ENCODE measurements at places on chromosomes 6 and 20.

DNA sequence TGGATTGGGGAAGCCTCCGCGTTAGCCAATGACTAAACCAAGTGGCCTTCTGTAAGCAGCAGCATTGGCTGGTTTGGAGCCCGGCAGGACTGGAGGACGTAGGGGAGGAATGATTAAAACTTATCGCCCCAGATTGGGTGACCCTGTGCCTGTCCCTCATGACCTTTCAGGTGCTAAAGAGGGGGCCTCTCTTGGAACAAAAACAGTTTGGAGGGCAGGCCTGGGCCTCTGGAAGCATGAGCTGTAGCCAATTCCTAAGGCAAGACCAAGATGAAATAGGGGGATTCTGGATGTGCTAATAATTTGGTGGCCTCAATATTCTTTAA lies 1.4 kb downstream of the GMPR start:
- DNase-seq = no peak

DNA sequence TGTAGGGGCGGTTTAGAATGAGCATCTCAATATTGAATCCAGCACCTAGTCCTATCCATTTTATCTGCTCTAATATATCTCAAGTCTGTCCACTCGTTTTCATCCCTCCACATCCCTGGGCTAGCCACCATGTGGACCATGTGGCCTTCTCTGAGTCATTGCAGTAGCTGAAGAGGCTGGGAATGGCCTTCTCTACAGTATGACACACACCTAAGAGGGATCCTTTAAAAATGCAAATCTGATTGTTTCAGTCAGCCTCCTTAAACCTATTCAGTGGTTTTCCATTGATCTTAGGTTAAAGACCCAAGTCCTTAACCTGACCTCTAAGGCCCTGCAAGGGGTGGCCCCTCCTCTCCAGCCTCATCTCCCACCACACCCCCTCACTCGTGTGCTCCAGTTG lies 9.4 kb downstream of the RING1 start:
- no peak for DNase-seq

- no peak for DNase-seq
These were observed 42.7 kb downstream of the MAFB start for GRCh38 chr20:40646361-40646760.

DNA sequence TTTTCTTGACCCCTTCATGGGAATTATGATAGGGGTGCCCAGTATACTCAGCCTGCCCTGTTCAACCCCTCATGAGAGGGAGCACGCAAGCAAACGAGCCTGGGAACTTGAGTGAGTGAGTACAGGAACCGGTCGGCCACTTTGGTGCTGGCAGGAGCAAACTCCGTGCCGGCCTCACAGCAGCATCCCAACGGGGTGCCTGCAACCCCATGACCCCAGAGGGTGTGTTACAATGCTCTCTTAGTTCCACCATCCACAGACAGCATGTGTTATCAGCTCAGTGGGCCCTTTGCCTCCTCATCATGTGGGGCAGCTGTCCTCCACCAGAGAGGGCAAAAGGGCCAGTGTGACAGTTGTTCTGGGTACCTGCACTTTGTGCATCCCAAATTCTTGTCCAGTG lies 289.8 kb downstream of the FRK start:
- no peak for DNase-seq

DNA sequence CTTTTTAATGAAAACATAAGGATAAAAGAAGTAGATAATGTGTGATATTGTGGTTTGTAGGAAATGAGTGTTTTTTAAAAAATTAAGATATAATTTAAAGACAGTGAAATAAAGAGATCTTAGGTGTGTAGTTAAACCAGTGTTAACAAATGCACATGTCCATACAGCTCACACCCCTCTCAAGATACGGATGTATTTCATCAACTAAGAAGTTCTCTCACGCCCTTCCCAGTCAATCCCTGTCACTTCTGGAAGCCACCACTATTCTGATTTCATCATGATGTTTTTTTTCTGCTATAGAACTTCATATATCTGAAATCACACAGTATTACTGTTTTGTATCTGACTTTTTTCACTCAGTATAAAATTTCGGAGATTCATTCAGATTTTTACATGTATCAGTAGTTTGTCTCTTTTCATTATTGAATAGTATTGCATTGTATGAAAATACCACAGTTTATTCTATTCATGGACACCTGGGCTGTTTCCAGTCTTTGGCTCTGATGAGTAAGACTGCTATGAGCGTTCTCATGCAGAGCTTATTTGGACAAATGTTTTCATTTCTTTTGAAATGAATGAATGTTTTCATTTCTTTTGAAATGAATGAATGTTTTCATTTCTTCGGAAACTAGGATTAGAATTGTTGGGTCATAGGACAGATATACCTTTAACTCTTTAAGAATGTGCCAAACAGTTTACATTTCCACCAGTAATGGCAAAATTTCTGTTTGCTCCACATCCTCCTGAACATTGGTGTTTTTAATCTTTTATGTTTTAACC lies 49.7 kb upstream of the ELOVL5 start:
- DNase-seq = no peak

GRCh38 chr20:46683939-46684750 lies 5.1 kb downstream of the TP53RK start:
- DNase-seq = no peak

GRCh38 chr6:119276211-119276610 lies 73.3 kb downstream of the MAN1A1 start:
- DNase-seq = no peak

DNA sequence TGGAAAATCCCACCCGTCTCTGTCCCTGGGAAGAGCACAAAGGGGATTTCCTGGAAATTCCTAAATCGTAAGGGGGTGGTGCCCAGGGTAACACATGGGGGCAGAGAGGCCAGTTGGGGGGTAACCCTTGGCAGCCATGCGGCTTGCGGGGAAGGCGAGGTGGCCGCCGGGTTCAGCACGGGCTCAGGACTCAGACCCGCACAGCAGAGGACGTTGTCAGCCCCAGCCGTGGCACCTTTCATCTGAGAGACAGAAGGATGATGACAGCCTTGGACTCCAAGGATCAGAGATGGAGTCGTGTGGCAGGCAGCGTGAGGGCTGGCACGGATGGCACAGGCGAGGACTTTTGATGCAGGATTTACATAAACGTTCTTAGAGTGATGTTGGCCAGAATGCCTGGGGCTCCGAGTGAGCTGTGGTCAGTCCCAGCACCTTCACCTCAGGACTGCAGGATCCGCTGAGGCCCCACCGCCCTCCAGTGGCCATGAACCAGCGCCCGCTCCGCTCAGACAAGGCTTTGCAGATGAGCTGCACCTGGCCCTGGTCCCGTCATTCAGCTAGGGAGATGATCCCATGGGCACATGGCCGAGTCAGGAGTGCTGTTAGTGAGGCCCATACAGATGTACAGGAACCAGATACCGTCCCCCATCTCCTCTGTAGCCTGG lies 190.3 kb downstream of the TAF4 start:
- DNase-seq = no peak

DNA sequence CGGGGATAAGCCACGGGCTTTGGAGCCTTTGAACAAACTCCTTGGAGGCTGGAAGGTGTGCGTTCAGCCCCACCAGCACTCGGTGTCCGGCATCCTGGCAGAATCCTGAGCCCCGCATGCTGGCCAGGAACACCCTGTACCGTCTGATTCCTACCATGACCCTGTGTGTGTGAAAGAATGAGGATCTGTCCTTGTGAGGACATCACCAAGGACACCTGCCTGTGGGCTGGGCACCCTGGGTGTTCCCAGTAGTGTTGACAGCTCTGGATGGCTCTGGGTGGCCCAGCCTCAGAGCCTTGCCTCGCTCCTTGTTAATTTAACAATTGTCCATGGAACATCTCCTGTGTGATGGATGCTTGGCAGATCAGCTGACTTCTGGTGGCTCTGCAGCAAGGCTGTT lies 234.3 kb downstream of the QKI start:
- no peak for DNase-seq

DNA sequence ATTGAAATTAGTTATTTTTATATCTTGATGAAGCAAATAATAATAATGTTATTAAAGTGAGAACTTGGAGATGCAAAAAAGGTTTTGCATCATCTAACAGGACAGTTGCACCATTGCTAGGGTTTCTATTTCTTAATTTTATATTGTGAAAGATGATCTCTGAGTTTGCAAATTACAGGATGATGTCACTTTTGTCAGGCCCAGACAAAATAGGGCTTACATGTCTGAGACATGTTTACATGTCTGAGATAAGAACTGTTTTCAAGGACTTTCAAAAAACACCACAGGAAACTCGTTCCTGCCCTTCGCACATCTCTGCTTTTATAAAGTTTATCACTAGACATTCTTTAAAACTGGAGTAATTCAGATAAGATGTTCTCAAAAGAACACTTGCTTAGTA lies 1075.8 kb upstream of the MANEA start:
- no peak for DNase-seq

DNA sequence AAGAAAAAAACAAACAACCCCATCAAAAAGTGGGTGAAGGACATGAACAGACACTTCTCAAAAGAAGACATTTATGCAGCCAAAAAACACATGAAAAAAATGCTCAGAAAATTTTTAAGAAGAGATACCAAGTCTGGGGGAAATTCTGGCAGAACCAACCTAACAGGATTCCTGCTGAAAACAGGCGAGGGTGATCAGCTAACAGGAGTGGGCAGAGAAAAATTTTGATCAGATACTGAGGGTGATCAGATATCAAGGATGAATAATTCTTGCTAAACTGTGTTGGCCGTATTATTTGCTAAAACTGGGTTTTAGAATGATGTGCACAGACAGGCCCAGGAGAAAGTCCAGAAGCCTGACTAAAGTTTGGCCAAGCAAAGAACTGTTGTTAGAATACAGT lies 557.3 kb downstream of the CD109 start:
- no peak for DNase-seq

- no peak for DNase-seq
These were observed 58.3 kb downstream of the COL12A1 start for GRCh38 chr6:75147512-75147911.

DNA sequence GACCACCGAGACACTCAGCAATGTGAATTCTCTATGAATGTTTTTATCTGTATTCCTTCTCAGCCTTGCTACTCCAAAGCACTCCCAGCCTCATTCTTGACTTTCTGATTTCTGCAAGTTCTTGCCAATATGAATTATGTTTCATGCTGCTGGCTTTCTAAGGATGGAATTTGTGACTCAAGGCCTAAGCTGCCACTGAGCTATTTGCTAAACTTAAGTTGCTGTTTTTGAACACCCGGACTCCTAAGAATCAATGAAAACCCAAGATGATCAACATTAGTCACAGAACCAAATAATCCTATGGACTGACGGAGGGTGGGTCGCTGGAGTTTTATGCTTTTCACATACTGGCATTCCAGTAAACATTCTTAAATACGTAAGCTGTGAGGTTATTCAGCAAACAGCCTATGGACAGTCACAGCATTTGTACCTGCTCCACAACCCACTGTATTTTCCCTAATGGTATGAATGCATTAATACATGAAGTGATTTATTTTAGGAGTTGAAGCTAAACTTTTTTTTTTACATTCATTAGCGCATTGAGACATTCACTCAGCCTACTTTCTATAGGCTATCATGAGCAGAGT lies 8.2 kb upstream of the PXDC1 start:
- DNase-seq = no peak

- no peak for DNase-seq
These were observed 59.6 kb downstream of the DOK5 start for GRCh38 chr20:54535033-54535432.

DNA sequence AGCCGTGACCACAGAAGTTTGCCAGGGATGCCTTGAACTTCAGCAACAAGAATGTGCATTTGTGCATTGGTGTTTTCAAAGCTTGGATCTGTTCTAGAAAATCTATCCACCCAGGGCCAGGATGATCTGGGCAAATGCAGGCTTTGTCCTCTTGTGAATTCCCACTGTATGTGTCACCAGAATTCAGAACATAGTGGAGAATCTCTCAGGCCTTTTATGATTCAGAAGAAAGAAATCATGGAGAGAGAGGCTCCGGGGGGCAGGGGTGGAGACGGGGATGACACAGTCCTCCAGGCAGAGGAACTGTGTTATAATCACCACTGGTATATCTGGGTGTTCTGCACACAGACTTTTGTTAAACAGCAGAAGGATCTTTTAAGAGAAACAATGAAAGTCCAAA lies 304.1 kb downstream of the CDH4 start:
- DNase-seq = no peak

- no peak for DNase-seq
These were observed 197.4 kb upstream of the PRSS16 start for GRCh38 chr6:27049863-27050781.

GRCh38 chr20:12502443-12502842 lies 506.3 kb upstream of the SPTLC3 start:
- no peak for DNase-seq

DNA sequence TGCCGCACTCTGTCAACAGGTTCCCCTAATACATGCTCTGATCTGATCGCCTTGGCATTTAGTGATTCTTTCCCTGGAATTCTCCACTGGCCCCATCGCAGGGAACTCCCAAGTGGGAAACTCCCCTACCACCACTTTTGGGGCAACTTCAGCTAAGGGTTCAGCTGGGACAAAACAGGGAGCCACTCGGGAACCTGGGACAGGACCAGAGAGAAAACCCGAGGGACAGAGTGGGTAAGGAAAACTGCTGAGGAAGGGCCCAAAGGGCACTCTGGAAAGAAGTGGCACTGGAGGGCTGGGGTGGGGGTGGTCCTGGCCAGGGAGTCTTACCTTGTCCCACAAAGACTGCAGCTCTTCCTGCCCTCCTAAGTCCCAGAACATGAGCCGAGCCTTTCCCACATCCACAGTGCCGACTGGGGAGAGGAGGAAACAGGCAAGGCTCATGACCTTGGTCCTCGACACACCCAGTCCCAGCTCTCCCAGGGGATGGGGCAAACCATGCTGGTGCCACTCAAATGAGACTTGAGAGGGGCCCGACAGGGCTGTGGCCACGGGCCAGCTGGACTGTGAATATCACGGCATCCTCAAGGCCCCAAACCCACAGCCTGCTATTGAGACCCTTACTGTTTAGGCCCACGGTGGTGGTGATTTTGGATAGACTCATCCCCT lies 1.6 kb downstream of the ARFRP1 start:
- no peak for DNase-seq

- no peak for DNase-seq
These were observed 9.1 kb upstream of the BRPF3 start for GRCh38 chr6:36187446-36187845.

GRCh38 chr6:11328613-11329247 lies 96.3 kb upstream of the NEDD9 start:
- DNase-seq = no peak

DNA sequence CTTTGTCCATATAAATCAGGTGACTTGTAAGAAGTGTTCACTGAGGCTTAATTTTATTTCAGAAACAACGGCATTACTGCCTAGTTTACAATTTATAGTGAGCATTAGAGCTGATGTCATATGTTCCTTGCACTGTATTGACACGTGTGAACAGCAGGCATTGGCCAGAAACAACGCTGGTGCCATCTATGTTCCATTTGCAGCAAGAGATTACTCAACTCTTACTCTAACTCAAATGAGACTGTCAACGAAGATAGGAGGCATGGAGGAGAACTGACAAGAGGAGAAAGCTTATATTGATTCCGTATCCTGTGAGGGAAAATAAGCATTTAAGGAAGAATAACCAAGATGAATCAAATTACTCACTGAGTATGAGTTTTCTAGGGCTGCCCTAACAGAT lies 48.4 kb downstream of the MTFR2 start:
- no peak for DNase-seq
